ENCODE measurements at places on chromosomes 2 and 18. TPM values are rescaled to one million over a fixed set of nuclear protein-coding genes. Genes with fewer than 3 reads are reported as not detected.

Gene ZSWIM2
- not detected for total RNA-seq

- no peak for DNase-seq
Measured at GRCh38 chr2:86747711-86748639, 27.9 kb downstream of the RMND5A start.

GRCh38 chr2:29527947-29528346 lies 393.4 kb downstream of the ALK start:
- DNase-seq, result no peak

DNA sequence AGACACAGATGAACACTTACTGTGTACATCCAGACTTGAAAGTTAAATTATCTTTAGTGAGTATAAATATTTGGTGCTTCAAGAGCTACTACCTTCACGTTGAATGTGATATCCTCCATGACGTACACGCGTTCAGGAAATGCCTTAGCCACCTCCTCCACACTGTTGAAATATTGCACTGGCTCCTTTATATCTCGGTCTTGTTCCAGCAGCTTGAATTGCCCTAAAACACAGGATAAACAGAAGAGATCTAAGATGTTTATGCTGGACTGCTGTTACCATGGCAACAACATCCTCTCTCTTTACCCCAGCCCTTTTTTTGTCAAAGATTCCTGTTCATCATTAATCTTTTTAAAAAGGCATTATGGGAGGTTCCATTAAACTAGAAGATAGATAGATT lies 120.3 kb downstream of the MEP1B start:
- no peak for DNase-seq

GRCh38 chr18:35467624-35468016 lies 30.1 kb downstream of the INO80C start:
- DNase-seq, result no peak

Gene BCS1L
- 21.4 TPM for total RNA-seq

Gene TCF7L1
- 5.3 TPM for total RNA-seq

DNA sequence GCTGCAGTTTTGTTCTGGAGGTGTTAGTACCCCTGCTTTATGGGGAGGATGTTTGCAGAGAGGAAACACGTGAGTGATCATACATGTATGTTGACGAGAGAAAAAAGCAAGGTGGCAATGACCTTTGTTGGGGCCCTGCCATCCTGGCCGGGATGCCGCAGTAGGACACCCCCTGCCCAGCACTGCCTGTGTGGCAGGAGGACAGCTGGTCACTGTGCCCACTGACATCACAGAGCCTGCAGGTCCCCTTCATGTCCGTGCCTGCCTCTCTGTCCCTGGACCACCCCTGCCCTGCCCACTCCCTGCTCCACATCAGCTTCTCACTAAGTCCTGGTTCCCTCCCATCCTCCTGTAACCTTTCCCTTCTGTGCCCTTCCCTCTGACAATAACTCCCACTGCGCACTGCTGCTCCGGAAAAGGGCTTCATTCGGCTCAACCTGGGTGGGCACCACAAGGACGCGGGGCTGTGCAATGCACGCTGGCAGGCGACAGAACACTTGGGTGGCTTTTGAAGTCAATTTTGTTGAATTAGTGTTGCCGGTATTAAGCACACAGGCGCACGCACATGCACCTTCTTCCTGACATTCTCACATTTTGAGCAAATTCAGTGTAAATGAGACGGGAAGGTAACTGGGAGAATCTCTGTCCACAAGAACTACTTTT lies 51.5 kb upstream of the TWIST2 start:
- DNase-seq, result no peak

DNA sequence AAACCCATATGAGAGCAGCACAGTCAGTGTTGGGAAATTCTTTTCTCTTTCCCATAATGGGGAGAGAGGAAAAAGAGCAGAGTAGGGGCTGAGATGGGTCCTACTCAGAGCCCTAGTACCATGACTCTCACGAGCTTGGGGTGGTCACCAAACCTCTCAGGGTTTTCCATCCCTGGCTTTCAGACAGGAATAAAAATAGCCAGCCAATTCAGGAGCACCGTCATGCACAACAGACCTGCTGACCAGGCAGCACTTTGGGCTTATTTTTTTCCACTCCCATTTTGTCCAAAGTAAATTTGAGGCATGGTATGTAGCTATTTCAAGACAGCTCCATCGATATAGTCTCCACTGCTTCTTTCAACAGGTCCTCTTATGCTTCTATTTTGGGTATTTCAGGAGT lies 86.4 kb downstream of the TGFA start:
- DNase-seq, result peak; percentile 32

Gene SLC1A4
- total RNA-seq, result 4.6 TPM

Gene DYNAP
- not detected for total RNA-seq

DNA sequence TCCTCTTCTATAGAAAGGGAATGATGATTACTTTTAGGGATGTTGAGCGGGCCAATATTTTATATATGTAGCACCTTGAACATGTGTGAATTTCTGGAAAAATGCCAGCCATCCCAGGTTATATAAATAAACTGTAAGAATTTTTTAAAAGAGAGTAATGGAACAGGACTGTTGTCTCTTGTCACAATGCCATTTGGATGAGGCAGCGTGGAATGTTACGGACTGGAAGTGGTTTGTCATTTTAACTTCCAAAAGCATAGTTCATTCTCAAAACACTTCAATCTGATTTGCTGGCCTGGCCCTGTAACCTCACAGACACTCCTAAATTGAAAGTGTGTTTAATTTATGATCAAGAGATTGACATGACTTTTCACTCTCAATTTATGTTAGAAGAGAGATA lies 70.8 kb downstream of the TPGS2 start:
- no peak for DNase-seq

- DNase-seq, result no peak
Measured at GRCh38 chr2:163703386-163703785, 32.4 kb downstream of the FIGN start.

Gene GPR35
- total RNA-seq, result 0.67 TPM

GRCh38 chr2:205161156-205161839 lies 521.0 kb upstream of the NRP2 start:
- no peak for DNase-seq

DNA sequence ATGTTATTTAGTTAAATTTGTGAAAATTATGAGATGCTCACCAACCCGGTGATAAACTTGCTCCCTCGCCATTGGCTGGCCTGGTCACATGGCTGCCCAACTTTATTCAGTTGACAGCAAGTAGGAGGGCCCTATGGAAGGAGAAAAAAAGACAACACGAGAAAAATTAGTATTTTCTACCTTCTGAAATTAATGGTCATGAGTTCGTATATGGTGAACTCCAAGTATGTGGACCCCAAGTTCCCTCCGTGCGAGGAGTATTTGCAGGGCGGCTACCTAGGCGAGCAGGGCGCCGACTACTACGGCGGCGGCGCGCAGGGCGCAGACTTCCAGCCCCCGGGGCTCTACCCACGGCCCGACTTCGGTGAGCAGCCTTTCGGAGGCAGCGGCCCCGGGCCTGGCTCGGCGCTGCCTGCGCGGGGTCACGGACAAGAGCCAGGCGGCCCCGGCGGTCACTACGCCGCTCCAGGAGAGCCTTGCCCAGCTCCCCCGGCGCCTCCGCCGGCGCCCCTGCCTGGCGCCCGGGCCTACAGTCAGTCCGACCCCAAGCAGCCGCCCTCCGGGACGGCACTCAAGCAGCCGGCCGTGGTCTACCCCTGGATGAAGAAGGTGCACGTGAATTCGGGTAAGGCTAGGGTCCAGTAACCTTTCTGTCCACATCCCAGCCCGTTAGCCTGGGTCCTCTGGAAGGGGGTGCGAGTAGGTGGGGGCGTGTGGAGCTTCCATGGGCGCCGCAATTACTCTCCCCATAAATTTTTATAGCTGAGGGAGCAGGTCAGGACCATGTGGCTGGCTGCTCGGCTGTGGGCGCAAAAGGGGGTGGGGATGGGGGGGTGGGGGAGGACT lies at the start of gene HOXD4:
HOXD4 (plus strand) TSS at position 109 of the 846 bp plus-strand sequence; CDS start at position 193, 84 bp downstream.
- no peak for DNase-seq

GRCh38 chr18:50633992-50634391 lies 74.1 kb downstream of the MAPK4 start:
- no peak for DNase-seq

- DNase-seq, result peak; percentile 32
Measured at GRCh38 chr2:3284657-3285630, 92.7 kb downstream of the EIPR1 start.

Data from thyroid gland (tissue), 4 donors.